ENCODE measurements at places on chromosomes 5 and 9.
A peak's percentile ranks its signal among the peaks of the same experiment; 100 is the strongest.

DNA sequence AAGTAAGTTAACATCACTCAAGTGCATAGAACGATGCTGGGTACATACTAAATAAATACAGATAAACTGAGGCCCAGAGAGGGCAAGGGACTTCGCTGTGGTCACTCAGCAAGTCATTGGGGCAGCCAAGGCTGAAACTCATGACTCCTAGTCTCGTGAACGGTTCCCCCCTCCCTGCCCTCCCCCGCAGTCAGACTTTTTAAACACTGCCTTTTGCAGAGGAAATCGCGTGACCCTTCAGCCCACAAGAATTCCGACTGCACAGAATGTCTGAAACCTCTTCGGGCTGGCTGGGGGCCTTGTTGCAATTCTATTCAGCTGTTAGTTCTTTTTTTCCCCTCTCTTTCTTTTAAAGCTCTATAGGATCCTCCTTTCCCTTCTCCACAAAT is 28.1 kb downstream of the NEK6 start:
- peak; percentile 98 for DNase-seq

DNA sequence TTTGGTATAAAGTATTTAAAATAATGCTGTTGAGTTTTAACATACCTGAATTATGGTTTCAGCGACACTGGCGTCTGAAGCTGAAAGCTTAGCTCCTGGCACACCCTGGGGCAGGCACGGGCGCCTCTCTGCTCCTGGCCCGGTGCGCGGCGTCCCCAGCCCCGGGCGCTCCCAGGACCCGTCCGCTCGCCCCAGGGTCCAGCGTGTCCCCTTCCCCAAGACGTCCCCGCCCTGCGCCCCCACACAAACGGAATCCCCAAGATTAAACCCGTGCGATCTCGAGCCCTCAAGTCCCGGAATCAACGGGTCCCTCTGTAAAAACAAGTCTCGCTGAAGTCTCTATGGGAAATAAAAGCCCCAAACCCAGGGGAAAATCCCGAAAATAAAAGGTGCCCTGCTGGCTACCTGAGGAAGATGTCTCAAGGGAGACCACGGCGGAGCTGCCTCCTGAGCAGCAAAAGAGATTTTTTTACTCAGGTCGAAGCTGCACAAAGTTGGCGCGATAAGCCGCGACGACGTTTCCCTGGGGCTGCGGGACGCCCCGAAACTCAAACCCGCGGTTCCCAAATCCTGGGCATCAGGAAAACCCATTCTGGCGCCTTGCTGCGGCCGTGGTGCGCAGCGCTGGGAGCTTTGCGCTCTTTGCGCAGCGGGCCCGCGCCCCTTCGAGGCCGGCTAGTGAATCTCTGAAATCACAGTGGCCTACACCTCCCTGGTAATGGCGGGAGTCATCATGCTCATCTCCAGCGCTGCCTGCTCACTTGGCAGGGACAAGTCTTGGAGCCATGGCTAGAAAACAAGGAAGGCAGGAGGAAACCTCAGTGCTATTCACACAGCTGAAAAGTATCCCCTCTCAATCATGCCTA is 6.3 kb upstream of the IFNA8 start:
- no peak for DNase-seq

DNA sequence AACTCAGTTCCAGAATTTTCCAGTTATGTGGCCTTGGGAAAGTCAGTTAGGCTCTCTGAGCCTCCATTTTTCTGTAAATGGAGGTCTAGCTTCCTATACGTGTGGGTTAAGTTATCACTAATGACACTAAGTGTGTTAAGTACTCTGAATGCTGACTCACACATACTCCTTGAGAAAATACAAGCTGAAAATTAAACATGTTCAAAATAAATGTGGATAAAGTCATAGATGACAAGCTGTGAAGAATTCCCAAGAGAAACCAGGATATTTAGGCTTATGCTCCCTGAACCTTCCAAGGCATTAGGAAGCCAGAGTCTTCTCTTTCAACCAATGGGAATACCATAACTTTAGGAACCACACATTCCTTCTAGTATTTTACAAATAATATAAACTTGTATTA is 58.1 kb downstream of the ABCA1 start:
- DNase-seq = no peak

- peak; percentile 0 for DNase-seq
Observed at GRCh38 chr5:84343171-84343570, 41.5 kb downstream of the EDIL3 start.

DNA sequence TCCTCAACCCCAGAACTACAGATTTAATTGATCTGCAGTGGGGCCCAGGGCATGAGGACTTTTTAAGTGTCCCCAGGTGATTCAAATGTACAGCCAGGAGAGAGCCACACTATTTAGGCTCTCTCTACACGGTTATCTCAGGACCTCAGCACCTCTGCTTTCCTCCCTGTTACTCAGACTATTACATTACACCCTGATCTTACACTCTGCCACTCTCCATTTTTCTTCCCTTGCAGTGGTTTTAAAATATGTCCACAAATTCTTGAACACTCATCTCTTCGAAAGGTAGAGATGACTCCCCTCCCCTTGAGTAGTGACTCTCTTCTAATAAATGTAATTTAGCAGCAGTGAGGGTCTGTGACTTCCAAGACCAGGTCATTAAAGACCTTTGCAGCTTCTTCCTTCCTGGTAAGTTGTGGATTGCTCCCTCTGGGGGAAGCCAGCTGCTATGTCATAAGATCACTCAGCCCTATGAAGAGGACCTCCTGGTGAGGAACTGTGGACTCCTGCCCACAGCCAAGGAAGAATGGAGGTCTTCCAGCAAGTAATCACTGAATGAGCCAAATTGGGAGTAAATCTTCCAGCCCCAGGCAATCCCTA is 87.5 kb upstream of the SSBP2 start:
- peak; percentile 56 for DNase-seq

DNA sequence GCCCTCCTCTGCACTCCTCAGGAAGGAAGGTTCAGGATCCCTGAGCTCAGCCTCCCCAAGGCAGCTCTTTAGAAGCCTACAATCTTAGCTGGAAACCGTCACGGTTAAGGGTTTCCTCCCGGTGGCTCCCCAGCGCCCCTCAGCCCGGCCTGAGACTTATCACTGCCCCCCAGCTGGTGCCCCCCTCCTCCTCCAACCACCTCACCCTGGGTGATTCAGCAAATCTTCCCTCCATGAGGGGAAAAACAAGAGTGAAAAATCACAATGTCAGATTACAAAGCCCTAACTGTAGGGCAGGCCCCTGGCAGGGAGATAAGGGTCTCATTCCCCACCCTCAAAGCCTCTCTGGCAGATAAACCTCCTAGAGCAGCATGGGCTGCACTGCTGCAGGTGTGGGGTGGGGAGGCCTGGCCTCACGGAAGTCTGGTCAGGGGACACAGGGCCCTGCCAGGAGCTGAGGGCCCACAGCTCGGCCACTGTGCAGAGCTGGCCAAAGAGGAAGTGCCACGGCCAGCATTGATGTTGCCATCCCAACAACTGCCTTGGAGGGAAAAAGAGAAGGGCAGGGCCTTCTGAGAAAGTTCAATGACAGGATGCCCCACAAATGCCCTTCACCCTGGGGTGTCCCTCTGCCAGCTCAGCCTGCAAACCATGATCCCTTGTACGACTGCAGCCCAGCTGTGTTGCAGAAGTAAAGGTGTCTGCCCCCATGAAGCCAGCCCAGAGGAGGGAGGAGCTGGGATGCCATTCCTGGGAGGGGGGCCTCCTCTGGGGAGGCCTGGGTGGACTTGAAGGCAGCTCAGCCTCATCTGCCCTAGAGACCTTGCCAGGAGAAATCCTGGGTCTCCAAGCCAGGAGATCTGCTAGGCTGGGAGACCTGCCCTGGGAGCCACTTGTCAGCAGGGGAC is 25.9 kb downstream of the GFI1B start:
- DNase-seq = no peak

DNA sequence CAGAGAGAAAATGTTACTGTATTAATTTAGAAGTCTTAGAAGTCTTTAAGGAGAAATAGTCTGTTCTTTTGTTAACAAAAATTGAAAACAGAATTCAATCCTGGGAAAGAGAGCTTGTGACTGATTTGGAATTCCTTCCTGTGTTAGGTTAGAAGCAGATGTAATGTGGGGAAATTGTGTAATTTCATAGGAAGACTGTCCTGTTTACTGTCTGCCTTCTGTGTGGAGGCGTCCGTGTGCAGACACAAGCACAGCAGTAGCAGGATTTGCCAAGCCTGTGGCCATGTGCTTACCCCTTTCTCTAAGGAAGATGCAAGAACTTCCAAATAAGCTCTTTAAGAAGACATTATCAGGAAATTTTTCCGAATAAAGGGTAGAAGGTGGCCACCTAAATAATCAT is 36.7 kb upstream of the F2R start:
- peak; percentile 75 for DNase-seq

DNA sequence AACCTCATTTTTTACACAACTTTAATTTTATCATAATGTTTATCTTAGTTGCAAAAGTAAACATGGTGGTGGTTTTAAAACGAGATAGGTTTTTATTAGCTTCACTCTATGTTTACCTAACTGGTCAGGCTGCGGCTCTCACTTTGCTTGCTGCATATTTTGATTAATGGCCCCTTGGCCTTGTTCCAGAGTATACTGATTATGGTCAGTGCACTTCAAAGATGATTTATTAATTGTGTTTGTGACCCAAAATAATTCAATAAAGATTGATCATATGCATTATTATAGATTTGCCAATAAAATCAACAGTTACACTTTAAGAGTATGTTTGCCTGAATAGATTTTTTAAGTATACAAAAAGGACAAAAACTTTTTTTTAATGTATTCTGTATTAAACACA is 188.0 kb downstream of the XRCC4 start:
- DNase-seq = no peak

DNA sequence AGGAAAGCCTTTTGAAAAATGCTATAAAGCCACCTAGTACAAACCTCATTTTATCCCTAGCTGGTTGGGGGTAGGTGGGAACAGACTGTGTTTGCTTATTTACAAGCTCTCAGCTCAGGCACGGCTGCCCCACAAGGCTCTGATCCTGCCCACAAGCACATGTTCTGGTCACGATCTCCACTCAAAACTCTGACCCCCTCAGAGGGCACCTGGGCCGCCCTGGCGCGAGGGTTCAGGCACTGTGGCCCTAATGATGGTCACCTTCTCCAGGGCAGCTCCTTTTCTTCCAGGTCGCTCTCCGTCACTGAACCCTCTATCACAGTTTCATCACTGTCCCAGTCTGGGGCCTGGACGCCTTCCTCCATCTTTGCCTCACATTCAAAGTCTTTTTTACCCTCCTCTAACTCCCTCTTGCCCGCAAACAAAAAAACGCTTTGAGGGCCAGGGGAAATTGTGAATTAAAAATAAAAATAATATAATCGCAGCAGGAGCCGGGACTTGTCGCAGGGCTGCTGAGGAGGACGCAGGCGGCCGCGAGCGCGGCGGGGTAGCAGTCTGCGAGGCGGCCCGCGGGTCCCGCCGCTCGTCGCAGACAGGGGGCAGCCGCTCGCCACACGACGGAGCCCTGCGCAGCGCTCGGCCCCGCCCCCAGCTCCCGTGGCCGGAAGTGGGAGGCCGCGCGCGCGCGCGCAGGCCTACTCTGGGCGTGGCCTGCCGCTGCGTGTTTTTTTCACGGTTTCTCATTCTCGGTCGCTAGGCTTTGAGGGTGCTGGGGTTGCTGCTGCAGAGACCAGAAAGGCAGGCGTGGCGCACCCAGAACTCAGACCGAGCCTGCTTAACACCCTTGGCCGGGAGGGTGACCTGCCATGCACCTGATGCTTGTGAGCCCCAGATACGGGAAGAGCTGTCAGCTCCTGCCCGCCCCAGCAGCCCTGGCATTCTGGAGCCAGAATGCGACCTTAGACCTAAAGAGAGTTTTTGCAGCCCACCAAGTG is at the start of gene ANKRD31:
Gene ANKRD31 (minus strand): TSS at position 557 of the 995 bp plus-strand sequence. CDS start 192 bp downstream, at position 365.
- DNase-seq = peak; percentile 73

DNA sequence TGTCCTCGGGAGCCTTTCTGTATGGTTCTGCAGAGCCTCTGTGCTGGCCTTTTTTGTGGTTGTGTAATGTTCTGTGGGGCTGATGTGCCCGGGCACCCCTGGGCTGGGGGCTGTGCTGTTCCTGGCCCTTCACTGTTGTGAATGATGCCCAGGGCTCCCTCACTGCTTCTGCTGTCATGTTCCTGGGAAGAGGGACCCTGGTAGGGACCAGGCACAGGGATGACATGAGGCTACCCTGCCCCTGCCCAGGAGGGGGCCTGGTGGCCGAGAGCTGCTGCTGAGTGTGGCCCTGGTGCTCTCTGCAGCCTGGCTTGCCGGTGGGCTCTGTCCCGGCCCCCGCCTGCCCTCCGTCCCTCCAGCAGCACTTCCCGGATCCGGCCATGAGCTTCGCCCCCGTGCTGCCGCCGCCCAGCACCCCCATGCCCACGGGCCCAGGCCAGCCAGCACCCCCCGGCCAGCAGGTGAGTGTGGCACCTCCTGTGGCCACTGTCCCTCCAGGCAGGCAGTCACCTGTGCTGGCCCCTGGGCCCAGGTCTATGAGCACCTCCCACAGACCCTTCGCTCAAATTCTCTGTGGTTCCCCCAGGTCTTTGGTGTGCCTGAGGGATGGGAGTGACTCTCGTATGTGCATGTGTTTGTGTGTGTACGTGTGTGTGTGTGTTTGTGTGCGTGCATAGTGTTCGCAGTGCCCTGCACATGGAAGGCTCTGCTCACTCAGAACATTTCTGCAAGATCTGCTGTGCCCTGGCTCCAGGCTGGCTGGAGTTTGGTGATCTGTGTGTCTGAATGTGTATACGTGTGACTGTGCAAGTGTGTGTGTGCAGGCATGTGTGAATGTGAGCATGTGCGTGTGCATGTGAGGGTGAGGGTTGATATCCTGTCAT is 72.3 kb downstream of the WNK2 start:
- no peak for DNase-seq

DNA sequence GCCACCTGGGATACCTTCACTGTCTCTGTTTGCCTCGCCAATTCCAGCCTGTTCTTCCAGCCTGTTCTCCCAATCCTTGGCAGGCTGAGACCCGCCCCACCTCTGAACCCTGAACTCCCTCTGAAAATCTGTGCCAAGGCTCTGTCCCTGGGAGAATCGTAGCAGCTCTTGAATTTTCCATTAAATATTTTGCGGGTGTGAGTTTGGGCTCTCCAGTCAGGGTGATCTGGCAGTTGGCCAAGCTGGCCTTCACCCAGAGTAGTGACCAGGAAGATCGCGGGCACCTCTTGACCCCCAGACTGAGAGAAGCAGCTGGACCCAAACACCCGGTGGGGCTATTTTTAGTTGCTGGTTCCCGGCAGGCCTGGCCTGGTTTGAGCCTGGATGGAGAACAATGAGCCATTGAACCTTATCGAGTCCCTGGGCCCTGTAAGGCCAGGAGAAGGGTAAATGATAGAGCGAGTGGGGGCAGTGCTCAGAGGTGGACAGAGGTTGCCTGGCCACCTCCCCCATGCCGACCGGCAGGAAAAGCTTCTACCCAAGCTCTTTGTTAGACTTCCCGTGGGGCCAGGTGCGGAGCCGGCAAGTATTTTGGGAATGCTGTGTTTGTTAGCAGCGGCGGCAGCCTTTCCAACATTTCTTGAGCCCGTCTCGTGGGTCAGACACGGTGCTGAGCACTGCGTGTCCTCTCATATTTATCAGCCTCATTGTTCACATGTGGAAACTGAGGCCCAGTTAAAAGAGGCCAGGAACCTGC is 146.2 kb downstream of the RGS3 start:
- no peak for DNase-seq

DNA sequence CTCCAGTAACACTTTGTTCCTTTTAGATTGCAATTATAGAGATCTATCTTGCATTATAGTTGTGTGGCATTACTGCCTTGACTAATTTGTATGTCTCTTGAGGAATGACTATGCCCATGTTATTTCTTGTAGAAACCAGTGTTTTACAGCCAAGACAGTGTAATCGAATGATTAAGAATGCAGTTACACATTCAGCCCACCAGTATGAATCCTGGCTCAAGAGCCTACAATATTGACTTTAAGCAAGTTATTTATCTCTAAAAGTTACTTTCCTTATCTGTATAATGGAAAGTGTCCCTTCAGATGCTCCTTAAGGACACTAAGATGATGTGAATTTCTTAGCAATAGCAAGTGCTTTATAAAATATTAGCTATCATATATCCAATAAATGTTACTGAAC is 9.7 kb upstream of the SNX24 start:
- DNase-seq = no peak

- DNase-seq = no peak
Observed at GRCh38 chr5:94480486-94480885, 137.9 kb downstream of the KIAA0825 start.

Data from AG10803 (cell line).